Activated CD4-positive, CD25-positive, alpha-beta regulatory T cell treated with anti-CD3 and anti-CD28 coated beads, Interleukin-2, amount 50 U/mL, for 16 hours (primary cell): ENCODE measurements at places on chromosomes 16 and 17.

DNA sequence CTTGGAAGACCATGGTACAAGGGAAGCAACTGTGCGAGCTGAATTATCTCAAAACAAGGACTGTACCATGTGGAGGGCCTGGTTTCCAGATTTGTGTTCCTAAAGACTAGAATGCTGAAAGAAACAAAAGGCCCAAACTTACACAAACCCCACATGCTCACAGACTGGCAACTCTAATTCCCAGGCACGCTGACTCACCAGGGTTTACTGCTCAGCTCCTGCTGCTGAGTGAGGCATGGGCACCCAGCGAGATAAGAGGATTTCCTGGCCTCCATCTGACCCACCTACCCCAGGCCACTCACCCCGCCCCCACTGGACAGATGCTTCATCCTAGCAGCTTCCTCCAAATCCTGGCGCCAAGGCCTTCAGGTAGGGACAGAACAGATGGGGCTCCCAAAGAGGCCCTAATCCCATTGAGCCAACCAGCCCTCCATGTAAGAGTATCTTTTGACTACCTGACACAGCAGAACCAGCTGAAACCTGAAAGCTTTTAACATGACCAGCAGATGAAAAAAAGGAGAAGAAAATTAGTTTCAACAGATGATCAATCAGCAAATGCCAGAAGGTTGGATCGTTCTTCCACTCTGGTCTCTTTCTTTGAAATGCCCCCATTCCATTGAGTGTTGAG lies 33.9 kb downstream of the DCUN1D3 start:
- no peak for DNase-seq

- no peak for DNase-seq
These were observed 19.2 kb upstream of the MRPS23 start for GRCh38 chr17:57868910-57869616.

GRCh38 chr16:73275024-73275423 lies 227.1 kb upstream of the ZFHX3 start:
- DNase-seq = no peak

- no peak for DNase-seq
These were observed 28.0 kb downstream of the LLGL2 start for GRCh38 chr17:75553295-75554110.

GRCh38 chr16:83187405-83187804 lies 560.6 kb downstream of the CDH13 start:
- no peak for DNase-seq

DNA sequence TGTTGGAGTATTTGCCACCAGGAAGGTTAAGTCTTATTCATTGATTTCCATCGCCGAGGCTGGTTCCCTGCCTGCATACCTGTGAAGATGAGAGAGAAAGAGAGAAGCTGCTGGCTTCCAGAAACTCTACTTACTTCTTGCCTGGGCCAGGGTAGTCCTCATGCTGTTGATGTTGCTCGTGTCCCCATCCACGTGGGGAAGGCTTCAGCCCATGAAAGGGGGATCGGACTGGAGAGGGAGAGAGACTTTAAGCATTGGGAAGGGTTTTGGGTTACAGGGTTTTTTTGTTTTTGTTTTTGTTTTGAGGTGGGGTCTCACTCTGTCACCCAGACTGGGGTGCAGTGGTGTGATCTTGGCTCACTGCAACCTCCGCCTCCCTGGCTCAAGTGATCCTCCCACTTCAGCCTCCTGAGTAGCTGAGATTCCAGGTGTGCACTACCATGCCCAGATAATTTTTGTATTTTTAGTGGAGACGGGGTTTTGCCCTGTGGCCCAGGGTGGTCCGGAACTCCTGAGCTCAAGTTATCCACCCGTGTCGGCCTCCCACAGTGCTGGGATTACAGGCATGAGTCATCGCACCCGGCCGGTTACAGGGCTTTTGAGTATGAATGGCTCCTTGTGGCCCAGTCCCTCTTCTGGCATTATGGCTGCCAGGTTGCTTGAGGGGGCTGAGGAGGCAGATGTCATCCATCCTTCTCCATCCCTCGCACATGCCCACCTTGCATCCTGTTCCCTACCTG lies 26.6 kb downstream of the ITGB3 start:
- DNase-seq = no peak

- DNase-seq = no peak
These were observed 17.9 kb downstream of the KPNA2 start for GRCh38 chr17:68053231-68054013.

DNA sequence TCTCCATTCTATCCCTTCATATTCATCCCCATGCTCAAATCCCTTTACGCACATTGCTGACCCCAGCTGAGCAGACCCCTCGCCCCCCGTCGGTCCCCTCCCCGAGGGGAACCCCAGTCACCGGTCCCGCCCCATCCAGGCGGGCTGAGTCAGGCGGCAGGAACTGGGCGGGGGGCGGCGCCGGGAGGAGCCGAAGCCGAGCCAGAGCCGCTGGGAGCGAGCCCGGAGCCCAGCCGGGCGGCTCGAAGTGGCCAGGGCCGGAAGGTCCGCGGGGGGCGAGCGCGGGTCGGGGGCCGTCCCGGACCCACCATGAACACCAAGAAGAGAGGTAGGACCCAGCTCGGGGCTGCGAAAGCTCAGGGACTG lies 8.6 kb downstream of the RIPOR1 start:
- DNase-seq = no peak

- no peak for DNase-seq
These were observed 8.9 kb upstream of the TIMP2 start for GRCh38 chr17:78933959-78934568.

DNA sequence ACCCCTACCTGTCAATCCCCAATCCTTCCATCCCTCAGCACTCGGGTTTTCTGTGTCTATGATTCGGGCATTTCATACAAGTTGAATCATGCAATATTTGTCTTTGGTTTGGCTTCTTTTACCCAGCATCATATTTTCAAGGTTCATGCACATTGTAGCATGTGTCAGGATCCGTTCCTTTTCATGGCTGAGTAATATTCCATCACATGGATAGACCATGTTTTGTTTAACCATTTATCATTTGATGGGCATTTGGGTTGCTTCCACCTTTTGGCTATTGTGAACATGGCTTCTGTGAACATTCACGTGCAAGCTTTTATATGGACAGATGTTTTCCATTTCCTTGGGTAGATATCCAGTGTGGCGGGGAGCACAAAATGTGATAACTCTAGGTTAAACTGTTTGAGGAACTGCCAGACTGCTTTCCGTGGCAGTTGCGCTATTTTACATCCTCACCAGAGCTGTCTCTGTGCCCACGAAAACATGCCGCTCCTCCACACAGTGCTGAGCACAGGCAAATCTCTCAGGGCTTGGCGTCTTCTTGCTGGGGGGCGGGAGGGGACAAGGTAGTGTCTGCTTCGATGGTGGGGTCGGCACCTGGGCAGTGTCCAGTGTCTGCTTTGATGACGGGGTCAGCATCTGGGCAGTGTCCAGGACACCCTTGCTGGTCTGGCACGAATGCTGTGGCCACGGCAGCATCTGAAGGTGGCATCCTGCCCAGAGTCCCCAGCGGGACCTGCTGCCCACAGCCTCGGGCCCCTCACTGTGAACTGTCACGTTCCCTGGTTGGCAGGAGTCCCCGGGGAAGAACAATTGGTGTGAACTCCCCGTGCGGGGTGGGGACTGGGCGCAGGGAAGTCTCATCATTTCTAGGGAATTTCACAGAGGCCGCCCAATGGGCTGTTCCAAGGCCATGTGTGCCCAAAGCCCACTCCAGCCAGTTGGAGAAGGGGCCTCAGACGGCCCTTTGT lies 32.4 kb upstream of the JPH3 start:
- DNase-seq = no peak

DNA sequence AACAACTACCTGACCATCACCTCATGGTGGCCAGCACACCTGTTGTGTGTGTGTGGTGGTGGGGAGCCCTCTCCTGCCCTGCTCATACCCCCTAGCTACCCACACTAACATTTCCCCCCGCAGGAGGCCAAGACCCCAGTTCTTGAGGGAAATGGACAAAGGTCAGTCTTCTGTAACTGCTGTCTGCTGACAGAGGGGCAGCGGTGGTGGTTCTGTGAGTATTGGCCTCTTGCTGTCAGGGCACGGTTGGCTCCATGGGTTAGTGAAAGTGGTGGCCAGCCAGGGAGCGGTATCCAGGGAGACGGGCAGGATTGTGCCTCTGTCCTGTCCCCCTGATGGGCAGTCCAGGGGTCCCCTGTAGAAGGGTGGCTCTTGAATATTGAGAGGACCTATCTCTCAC lies 26.2 kb downstream of the ZNF778 start:
- DNase-seq = no peak

GRCh38 chr17:40180694-40181093 lies 3.4 kb downstream of the RAPGEFL1 start:
- no peak for DNase-seq

- no peak for DNase-seq
These were observed 138.7 kb upstream of the RPH3AL start for GRCh38 chr17:491086-492021.

- no peak for DNase-seq
These were observed 237.2 kb downstream of the GSG1L start for GRCh38 chr16:27826081-27826892.

DNA sequence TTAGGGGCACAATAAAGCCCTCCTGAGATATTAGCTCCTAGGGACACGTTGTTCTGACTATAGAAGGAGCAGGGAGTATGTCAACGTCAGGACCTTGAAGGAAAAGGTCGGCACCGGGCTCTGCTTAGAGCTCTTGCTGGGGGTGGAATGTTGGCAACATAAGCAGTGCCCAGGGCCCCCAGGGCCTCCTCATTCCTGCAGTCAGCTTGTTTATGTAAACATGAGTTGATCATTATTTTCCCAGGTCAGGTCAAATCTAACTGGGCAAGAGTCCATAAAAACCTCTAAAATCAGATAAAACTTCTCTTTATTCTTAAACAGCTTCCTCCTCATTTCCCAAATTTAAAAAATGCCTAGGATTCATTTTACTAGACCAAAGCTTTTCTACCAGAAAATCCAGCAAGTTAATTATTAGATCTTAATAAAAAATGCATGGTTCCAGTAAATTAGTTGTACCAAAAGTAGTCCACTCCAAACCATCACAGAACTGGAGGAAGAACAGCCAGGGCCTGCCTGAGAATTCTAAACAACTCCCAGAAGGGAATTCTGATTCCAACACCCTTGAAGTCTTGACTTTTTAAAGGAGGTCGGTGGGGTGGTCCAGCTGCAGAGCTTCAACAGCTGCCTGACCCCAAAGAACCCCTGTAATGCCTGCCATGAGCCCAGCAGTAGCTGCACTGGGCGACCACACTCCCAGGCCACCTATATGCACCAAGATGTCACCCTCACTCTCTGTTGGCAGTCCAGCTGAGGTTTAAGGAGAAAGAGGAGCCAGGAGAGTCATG lies 54.3 kb downstream of the AMFR start:
- DNase-seq = no peak

DNA sequence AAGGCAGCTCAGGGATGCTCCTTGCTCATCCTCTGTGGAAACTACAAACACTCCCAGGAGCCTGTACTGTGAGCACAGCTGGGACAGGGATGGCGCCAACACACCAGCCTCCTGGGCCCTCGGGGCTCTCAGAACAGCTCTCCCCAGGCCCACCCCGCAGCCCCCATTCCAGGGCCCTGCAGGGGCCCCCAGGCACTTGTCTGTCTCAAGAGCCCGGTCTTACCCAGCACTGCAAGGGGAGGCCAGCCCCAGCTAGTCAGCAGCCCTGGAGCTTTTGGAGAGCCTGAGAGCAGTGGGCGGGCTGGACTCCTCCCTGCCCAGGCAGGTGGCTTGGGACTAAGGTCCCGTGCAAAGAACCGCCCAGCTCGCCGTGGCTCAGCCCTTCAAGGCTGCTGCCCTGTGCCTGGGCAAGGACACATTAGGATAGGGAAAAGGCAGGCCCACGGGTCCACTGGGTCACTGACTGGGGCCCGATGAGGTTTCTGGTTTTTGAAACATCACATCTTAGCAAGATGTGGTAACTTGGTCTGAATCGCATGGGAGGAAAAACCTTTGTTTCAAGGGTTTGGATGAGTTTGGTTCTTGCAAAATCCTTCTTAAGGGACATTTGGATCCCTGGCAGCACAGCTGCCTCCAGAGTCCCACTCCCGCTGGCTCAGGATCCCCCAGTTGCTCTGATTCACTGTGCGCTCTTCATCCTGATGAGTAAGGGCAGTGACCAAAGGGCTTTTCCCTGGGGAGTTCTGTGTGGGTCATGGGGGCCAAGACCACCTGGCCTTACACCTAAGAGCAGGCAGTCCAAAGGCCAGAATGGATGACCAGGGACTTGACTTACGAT lies 2.8 kb downstream of the DNASE1L2 start:
- DNase-seq = no peak

DNA sequence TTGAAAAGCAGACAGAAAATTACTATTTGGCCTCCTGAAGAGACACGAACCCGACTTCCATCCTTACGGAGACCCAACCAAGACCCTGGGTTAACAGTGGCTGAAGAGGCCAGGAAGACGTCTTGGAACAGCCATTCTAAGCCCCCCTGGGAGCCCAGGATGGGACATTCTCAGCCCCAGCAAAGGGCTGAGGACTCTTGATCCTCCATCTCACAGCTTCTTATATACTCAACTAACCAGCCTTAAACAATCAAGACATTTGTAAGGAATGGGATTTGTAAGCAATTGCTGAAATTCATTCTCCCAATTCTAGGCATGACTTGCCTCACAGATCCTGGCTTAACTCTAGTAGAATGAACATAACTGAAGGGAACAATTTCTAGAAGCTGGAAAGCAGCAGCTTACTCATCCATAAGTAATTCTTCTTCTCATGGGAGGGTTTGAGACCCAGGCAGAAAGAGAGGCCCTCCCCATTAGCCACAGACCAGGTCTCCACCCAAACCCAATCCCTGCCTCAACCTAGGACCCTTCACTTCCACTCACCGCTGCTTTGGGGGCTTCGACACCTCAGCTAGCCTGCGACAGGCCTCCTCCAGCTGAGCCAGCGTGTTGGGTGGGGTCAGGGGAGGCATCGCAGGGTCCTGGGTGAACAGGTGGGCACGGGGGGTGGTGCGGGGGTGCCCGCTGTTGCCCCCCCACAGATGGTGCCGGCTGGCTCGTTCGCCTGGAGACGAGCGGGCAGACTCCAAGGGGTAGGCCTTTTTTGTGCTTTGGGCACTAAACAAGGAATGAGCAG lies 25.5 kb downstream of the AXIN2 start:
- no peak for DNase-seq

DNA sequence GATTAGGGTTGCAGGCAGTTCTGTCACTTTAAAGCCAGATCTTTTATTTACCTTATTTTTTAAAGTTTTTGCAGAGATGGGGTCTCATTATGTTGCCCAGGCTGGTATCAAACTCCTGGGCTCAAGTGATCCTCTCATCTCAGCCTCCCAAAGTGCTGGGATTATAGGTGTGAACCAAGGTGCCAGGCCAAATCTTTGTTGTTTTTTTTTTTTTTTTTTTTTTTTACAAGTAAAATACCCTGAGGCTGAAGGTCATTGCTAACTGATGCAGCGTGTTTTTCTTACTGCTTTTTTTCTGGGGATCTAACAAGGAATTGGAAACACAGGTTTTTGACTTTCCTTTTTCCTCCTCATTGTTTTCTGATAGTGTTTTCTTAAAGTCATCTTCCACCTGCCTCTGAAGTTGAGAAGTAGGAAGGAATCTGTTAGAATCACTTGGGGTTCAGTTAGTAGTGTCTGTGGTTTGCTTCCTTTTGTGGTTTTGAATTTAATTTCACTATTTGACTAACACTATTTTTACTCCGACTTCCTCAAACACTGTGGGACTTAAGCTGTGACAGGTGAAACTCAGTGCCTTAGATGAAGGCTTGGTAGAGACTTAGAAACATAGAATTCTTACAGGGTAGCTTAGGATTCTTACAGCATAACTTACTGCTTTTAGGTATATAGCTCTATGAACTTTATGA lies 22.2 kb downstream of the CLTC start:
- no peak for DNase-seq

GRCh38 chr17:39167476-39167875 lies 1.5 kb upstream of the ARL5C start:
- no peak for DNase-seq

GRCh38 chr16:75761108-75761507 lies 34.8 kb upstream of the CPHXL start:
- DNase-seq = no peak
